ENCODE measurements at places on chromosomes 12 and 14.

DNA sequence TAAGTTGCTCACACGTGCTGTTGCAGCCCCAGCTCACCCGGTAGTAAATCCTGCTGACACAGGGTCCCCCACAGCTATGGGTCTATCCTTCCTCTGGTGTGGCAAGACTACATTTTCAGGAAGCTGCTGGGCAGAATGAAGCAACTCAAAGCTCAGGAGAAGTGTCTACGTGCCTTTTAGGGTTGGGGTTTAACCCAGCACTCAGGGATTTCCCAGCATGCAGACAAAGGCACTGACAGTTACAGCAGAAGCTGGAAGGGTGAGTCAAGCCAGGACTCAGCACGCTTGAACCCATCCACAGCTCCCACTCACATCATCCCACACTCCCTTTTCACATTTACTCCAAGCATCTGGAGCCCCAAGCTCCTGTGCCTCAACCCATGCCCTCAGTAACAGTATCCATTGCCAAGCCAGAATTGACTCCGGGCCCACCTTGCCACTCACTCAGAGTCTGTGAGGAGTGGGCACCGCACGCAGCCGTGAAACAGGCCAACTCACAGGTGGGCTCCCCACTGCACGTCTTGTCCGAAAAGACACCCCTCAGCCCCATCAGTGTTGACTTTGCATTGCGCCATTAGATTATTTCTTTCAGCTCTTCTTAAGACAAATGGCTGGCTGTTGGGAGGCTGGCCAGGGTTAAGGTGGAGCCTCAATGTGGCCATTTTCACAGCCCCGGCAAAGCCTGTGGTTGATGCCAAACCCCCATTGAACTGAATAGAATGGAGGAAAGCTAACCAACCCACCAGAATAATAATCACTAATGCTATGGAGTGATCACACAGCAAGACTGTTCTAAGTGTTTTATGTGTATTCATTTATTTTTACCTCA is 59.6 kb downstream of the ZFP36L1 start:
- no peak for DNase-seq

DNA sequence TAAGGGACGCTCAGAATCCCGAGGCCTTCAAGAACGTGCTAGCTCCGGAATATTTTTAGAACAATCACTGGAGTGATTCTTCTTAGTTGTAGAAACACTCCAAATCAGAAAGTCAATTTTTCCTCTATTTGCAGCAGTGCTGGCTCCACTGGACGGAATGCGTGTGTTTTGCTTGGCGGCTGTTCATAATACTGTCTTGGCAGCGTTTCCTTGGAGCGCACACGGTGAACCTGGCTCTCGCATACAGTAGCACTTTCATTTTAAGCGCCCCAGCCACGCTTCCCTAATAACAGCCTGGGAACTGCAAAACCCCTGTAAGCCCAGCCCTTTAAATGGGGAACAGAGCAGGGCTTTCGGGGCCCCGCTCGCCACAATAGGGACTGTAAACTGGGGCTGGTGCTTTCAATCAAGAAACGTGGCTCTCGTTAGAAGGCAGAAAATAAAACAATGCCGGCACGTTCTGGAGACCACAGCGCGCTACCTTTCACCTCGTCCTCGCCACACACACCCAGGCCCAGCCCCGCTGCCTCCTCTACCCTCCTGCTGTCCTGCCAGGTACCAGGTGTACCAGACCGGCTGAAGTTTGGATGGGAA is 79.9 kb downstream of the BCL11B start:
- no peak for DNase-seq

- no peak for DNase-seq
Observed at GRCh38 chr12:76916170-76916540, 37.3 kb upstream of the CSRP2 start.

- no peak for DNase-seq
Observed at GRCh38 chr14:72472845-72473244, 421.1 kb downstream of the DPF3 start.

GRCh38 chr14:93543766-93544165 is 113.0 kb downstream of the UNC79 start:
- DNase-seq, result no peak

- no peak for DNase-seq
Observed at GRCh38 chr14:87386524-87386923, 606.5 kb downstream of the GALC start.

- no peak for DNase-seq
Observed at GRCh38 chr12:16198884-16199283, 78.6 kb downstream of the SLC15A5 start.

- DNase-seq, result no peak
Observed at GRCh38 chr12:133107121-133107520, 23.0 kb downstream of the ZNF891 start.
